ENCODE measurements at places on chromosomes 7 and 10. TPM values are rescaled to one million over a fixed set of nuclear protein-coding genes. Genes with fewer than 3 reads are reported as not detected.

The C10orf143 gene
- total RNA-seq, result 0.18 TPM

The CLIP2 gene
- 29.1 TPM for total RNA-seq

The BUD23 gene
- 91.7 TPM for total RNA-seq

The CHRM2 gene
- not detected for total RNA-seq

The FLNC gene
- 172 TPM for total RNA-seq

The CHST12 gene
- total RNA-seq, result 7.8 TPM

The ASAH2B gene
- 3.9 TPM for total RNA-seq

The TCERG1L gene
- not detected for total RNA-seq

All from SJCRH30 (cell line).